Astrocyte (in vitro differentiated cells and primary cell): ENCODE measurements at places on chromosomes 11 and 22.

DNA sequence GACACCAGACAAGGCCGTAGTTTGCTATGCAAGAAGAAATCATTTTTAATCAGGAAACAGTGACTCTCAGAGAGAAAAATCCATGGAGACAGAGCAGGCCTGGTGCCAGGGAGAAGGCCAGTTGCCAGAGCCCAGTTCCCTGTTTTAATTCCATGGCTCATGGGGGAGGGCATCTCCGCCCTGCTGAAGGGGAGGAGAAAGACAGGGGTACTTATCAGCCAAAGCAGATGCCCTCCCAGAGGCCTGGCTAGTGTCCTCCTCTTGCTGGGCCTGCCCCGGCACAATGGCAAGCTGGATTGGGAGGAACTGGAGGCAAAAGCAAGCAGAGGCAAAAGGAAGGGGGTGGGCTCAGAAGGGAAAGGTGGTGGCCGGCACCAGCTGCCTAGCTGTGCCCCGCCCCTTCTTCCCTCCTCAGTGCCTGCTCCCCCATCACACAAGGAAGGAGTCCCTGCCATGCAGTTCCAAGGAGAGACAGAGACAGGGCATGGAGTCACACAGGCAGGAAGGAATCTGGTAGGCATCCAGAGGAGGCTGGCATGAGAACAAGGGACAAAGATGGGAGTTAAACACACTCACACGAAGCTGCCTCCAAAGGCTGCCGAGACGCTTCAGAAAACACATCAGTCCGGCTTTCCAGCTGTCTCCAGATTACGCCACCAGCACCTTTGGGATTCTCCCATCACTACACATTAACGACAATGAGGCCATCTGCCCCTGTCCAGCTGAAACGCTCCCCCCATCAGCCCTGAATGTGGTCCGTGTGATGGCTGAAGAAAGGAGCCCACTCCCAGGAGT, 591.8 kb downstream of the BUD13 start:
- DNase-seq: no peak

- DNase-seq: no peak
Observed at GRCh38 chr11:92861634-92862033, 107.8 kb upstream of the MTNR1B start.

GRCh38 chr22:45994491-45995404, 17.8 kb upstream of the WNT7B start:
- DNase-seq: no peak

GRCh38 chr11:88421530-88421929, 84.0 kb upstream of the CTSC start:
- DNase-seq: peak; percentile 40

DNA sequence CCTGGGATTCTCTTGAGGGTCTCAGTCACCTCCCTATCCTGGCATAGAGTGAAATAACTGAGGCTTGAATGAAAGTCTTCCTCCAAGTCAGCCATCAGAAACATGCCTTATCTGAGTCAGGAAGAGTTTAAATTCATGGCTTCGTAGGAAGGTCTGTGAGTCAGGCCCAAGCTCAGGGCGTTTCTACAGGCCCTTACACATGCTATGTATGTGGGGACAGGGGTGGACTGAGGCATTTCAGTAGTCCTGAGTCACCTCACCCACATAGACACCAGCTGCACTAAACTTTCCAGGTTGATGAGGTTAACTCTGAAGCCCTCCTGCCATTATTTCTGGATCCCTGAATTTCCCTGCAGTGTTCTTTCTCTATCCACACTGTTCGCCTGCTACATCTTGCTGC, 134.6 kb upstream of the RCN1 start:
- peak; percentile 45 for DNase-seq

- DNase-seq: no peak
Observed at GRCh38 chr11:59336931-59337330, 21.8 kb upstream of the OR5AN1 start.

- DNase-seq: peak; percentile 91
Observed at GRCh38 chr11:40797981-40798380, 661.5 kb downstream of the LRRC4C start.

- DNase-seq: no peak
Observed at GRCh38 chr11:98729118-98729517, 291.6 kb upstream of the CNTN5 start.

GRCh38 chr11:19742588-19743292, 30.1 kb downstream of the NAV2 start:
- peak; percentile 48 for DNase-seq

DNA sequence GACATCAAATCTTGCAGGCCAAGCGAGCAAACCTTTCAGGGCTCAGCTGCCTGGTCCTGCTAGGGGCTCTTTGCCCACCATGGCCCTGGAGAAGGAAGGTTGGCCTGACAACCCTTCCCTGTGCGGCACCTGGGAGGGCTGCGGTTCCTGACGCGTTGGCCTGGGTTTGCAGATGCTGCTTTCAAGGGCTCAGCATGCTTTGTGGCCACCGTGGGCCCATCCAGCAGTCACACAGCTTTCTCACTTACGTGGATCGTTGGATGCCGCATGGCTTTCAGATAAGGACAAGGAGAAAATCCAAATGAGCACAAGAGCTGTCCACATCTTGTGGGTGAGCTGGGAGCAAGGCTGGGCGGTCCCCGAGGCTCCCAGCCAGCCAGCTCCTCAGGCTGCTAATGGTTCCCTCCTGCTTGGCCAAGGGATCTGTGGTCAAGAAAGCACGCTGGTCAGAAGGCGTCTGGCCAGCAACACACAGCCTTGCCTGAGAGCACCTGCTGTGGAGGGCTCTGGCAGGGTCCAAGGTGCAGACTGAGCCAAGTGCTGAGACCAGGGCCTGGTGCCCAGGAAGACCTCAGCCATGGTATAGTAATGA, 8.2 kb downstream of the C11orf24 start:
- DNase-seq: no peak

DNA sequence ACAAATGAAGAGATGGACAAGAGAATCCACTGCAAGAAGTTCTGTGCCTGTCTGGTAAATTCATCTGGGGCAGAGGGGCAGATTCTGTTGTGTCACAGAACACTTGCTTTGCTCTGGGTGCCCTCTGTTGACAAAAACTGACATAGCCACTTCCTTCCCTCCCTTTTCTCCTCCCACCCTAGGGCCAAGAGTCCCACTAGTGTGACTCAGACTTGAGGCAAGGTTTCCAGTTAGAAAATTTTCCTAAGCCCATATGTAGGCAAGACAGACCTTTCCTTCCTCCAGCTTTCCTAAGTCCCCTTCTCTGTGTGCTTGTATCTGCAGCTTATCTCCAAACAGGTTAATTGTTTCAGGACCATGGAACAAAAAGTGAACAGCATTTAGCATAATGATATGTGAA, 106.8 kb downstream of the RBFOX2 start:
- DNase-seq: peak; percentile 82

DNA sequence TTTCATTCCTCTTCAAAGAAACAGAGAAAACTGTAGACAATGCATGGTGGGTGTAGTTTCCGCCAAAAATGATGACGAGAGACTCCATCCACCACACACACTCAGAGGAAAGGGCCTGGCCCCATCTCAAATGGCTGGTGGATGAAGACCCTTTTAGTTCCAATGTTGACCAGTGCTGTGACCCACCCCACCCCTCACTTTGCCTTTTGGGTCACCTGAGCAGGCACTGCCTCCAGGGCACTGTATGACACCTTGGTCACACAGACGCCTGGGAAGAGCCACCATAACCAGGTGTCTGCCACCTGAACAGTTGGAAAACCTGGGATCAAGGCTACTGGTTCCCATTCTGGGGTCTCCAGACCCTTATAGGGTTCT, 121.3 kb downstream of the MPPED1 start:
- no peak for DNase-seq

DNA sequence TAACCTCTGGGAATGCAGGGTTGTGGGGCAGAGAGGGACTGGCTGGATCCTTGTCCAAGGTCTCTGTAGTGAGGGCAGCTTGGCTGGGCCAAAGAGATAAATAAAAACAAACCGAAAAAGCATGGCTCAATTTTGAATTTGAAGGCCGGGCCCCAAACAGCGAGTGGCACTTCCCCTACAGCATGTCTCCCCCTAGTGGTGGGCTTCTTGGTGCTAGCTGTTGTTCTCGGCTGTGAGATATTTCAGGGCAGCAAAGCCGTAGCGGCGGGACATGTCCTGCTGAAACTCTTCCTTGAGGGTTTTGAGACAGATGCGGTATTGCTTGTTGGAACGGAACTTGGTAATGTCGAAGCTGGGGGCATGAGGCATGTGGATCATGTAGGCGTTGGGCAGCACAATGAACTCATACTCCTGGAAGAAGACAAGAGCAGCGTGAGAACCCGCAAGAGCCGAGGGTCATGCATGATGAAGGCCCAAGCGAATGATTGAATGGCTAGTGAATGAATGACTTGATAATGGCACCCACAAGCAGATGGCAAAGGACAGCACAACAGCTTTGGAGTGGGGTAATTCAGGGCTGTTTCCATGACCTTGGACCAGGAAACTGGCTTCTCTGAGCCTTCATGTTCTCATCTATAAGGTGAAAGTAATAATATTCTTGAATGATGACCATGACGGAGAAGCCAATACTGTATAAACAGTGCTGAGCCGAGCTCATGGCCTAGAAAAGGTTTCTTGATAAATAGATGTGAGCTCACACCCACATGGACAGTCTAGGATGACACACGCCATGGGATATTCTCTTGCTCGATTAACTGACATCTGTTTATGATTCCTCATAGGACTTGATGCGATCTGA, 216.3 kb upstream of the SYN3 start:
- DNase-seq: no peak

- DNase-seq: no peak
Observed at GRCh38 chr22:31038686-31039085, 42.4 kb upstream of the SMTN start.

DNA sequence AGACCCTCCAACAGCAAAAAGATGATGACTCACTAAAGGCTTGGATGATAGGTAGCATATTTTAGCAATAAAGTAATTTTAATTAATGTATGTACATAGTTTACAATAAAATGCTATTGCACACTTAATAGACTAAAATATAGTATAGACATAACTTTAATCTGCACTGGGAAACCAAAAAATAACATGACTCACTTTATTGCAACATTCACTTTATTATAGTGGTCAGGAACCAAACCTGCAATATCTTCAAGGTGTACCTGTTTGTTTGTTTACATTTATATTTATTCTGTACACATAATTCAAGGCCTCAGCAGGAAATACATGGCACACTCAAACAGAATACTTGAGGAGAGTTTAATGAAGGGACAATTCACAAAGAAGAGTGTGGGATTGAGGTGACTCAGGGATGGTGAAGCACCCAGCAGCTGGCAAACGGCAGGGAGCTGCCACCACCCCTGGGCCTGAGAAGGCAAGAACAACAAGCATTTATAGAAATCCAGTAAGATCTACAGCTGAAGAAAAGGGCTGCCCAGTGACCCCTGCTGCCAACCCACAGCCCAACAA, 51.5 kb upstream of the POU2AF2 start:
- DNase-seq: no peak

DNA sequence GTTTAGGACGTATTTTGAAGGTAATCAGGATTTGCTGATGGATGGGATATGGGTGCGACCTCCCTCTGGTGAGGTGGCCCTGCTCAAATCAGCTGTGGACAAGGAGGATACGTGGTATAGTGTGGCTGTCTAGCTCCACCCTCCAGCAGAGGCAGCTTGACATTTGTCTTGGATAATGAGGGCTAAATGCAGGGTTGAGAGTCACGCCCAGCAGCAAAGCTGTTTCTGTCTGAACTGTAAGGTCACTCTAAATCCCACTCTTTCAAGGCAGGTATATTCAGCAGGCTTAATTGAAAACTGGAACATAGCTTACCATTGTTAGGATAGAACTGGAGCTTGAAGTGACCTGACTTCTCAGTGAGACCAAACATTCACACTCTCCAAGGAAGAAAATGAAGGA, 98.7 kb downstream of the SWAP70 start:
- DNase-seq: no peak

DNA sequence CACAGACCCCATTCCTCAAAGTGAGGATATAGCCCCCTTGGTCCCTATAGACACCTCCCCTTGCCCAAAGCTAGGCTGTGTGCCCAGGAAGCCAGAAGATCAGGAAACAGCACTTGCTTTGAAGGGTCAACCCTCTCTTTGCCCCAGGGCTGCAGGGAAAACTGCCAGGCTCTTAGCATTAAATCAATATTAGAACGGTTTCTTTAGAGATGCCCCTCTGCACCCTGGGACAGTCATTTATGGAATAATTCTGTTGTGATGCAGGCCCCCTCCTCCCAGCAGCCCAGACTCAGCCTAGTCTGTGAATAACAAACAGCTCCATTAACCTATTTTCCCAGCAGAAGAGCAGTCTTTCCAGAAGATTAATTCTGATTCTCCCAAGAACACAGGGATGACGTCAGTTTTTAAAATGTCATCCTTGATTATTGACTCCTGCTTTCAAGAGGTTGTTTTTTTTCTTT, 11.6 kb upstream of the CAPN5 start:
- no peak for DNase-seq

GRCh38 chr22:27880778-27881394, 38.2 kb downstream of the PITPNB start:
- peak; percentile 59 for DNase-seq

DNA sequence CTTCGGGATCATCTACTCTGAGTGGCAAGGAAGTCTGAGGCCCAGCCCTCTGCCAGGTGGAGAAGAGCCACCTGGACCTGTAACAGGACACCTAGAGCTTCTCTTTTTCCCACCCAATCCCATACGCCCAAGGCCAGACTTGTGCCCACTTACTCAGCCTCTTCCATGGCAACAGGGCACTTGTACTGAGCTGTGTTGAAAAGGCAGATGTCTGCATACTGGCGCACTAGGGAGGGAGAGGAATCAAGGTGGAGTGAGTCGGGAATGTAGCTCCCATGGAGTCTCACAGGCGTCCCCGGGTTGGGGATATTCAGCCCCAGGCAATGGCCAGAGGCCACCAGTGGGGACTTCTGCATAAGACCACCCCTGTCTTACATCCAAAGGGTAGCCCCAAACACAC, 36.1 kb downstream of the TPBGL start:
- DNase-seq: no peak

GRCh38 chr11:128803011-128803410, 64.1 kb downstream of the KCNJ1 start:
- DNase-seq: no peak

DNA sequence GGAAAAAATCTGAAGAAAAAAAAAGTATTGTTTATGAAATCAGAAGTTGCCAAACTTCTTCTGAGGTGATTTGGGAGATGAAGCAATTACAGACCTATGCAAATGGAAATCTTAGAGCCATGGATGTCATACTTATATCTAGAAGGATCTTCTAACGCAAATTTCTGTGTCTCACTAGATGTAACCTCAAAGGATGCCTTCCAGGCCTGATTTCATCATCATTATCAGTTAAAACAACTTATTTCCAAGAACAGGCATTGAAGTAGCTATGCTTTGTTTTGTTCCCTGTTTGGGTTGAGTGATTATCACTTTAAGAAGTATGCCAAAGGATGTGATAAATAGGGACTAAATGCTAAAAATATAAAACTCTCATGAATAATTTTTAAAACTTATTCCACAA, 43.9 kb upstream of the ANGPTL5 start:
- no peak for DNase-seq

GRCh38 chr22:43337385-43337784, 5.8 kb downstream of the SCUBE1 start:
- no peak for DNase-seq
